SJSA1 (cell line): ENCODE measurements at places on chromosomes 5 and 9.

DNA sequence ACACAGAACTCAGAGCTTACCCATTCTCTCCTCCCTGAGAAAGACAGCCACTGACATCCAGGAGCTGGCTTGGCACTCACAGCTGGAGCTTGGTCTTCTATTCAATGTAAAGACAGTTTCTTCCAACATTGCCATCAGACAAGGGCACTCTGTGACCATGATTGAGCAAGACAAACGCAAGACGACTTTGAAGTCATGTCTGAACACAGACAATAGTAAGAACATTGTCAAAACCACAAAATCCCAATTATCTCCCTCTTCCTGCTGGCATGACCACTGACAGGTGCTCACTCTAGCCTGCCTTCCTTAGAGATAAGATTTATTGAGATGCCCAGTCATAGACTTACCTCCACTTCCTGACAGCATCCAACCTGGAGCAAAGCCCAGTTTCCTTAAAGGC is 328.0 kb downstream of the MSX2 start:
- DNase-seq: no peak

DNA sequence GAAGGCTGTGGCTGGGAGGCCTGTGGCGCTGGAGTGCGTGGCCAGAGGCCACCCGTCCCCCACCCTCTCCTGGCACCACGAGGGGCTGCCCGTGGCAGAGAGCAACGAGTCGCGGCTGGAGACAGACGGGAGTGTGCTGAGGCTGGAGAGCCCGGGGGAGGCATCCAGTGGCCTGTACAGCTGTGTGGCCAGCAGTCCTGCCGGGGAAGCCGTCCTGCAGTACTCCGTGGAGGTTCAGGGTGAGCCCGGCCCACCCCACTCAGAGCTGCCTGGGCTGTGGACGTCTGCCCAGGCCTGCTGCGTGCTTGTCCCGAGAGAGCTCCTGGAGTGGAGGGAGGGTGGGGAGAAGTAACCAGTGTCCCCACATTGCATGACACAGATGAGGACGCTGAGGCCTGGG is 89.2 kb downstream of the HMCN2 start:
- no peak for DNase-seq

DNA sequence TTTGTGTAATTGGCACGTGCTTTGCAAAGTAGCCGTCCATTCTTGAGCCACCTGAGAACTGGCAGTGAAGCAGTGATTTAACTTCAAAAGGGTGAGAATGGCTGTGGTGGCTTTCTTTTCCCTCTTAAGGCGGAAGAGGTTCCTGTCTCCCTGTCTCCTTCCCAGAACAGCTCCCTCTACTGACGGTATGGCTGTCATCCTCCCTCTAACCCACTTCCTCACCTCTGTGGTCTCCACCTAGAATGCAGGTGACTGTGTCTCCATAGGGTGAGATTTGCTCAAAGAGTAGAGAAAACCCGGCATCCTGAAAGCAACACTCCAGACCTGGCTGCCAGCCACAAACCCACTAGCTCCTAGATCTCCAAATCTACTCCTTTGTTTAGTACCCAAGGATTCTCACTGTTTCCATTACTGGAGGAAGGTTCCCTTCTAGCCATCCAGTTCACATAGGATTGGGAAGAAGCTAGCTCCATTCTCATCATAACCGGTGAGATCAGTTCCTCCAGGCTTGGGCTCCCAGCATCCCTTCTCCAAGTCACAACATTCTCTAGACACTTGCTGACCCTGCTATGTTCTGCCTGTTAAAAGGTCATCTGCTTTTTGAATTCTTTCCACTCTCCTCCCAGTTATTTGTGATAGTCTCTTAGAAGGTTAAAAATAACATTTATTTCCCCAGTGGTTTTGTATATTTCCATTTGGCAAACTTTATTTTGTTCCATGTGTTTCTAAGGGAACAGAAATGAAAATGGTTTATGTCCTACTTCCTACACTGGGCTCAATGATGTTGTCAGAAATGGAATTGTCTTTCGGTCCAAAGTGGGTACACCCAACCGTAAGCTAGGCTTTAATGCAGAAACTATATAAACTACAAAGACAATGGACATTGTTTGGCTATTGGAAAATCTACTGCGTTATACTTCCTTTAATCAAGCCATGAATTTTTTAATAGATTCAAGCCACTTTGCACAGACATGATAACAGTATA is 269.4 kb downstream of the CWC27 start:
- DNase-seq: no peak

DNA sequence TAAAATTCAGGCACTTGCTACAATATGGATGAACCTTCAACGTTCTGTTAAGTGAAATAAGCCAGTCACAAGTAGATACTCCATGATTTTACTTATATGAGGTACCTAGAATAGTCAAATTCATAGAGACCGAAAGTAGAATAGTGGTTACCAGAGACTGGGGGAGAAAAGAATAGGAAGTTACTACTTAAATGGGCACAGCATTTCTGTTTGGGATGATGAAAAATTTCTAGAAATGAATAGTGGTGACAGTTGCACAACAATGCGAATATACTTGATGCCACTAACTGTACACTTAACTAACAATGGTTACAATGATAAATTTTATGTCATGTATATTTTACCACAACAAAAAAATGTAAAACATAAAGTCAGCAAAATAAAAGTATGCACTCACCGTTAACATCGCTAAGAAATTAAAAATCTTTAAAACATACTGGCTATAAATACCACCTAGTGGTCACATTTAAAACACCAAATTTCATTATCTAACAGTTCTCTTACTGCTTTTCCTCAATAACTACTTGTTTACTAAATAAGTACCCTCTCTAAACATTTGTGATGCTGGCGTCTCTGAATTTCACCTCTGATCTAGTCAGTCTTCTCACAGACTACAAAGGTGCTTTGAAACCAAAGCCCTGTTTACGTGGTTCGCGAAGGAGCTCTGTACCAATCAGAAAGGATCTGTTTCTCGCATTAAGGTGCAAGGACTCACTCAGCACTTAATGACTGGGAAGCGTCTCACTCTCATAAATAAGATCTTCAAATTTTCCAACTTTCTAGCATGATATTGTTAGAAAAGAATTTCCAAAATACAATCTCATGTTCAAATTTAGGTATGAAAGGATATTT is 22.7 kb downstream of the KIF3A start:
- DNase-seq: no peak

DNA sequence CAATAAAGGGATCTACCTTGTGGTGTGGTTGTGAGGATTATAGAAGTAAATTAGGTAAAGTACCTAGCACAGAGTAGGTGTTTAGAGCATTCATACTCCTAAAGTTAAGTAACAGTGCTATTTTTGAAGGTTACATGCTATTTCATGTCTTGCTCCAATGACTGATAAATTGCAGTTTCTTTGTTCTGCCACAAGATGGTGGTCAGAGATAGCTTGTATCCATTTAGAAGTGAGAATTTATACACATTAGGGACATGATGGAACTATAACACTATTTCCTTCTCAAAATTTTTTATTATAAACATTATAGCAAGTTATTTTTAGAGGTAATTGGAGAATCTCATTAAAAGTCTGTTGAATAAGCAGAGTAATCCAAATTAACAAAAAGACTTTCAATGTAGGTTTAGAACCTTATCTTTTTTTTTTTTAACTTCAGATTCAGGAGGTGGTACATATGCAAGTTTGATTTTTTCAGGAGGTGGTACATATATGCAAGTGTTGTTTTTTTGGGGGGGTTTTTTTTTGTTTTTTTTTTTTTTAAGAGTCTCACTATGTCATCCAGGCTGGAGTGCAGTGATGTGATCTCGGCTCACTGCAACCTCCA is 17.1 kb downstream of the MTREX start:
- DNase-seq: no peak

DNA sequence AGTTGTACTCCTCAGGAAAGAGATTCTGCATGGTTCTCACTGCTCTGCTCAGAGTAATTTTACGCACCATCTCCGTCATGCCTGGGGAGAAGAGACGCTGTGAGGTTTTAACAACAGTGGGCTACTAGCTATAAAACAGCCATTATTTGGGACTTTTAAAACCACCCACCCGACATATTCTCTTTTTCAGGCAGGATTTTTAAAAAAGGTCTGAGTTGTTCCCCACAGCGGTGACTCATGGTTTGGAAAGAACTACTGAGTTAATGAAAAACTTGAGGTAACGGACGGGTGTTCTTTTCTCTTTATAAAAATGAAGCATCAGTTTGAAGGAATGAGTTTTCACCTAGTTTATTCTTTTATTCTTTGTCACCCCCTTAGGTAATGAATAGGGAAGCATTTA is 61.3 kb downstream of the TTLL11 start:
- DNase-seq: no peak

DNA sequence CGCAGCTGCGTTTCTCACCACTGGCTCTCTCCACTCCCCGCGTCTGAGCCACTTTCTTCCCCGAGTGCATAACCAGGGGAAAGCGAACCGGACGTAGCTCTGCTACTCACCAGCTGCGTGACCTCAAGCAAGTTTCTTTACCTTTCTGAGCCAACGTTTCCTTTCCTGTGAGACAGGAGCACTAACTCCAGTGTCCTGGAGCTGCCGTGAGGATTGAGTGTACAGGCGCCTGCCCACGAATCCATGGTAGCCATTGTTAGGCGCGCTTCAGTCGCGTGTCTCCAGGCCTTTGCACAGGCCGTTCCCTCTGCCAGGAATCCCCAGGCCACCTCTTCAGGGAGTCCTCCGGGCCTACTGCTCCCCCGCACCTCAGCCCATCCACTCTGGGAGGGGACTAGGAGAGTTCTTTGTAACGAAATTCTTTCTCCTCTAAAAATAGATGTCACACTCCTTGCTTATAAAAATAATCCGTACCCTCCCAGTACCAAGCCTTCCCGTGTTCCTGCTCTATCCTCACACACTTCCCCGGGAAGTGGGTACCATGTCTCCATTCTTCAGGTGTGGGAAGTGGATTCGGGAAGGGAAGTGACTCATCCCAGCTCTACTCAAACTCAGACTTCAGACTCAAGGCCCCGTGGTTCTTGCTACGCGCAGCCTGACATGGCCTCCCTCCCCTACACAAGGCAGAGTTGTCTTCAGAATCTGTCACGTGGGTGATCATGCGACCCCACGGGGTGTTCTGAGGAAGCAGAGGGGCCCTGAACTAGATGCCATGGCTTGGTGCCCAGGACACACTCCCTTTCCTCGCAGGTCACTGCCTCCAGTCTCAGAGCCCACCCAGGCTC is 16.1 kb upstream of the CRB2 start:
- DNase-seq: no peak

DNA sequence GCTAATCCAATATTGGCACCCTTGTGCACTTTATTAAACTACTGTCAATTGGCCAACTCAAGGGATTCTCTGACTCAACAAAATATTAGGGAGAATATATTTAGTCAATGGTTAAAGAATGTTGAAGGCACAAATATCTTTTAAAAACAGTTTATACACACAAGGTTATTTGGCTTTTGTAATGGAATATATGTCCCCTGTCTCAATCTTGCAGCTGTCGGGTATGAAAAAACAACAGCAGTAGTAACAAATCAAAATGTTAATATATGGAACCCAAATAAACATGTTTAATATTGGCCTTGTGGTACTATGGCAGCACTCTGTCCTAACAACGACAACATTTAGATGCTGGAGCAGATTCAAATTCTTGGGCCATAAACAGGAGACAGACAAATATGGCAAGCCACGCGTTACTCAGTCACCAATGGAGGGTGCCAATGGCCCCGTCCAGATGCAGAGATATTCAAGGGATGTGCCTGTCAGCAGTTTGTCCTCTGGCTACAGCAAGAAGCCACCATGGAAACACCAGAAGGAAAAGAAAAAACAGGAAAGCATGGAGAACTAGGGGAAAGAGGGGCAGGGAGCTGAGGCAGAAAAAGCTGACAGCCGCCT is 342.0 kb downstream of the NDUFS4 start:
- no peak for DNase-seq

DNA sequence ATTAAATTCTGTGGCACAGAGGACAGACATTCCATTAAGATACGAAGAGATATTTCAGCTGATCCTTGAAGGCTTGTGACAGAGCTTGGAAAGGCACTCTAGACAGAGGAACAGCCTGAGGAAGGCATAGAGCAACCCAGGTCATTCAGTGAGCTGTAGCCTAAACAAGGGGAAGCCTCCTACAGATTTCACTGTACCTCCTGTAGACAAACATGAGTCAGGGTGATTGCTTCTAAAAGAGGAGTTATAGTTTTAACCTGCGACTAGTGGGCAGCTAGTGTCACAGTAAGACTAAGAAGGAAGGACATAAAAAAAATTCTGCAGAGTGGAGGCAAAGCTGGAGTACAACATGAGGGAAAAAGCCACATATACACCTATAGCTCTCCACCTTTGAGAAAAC is 43.5 kb upstream of the ANKDD1B start:
- peak; percentile 50 for DNase-seq

DNA sequence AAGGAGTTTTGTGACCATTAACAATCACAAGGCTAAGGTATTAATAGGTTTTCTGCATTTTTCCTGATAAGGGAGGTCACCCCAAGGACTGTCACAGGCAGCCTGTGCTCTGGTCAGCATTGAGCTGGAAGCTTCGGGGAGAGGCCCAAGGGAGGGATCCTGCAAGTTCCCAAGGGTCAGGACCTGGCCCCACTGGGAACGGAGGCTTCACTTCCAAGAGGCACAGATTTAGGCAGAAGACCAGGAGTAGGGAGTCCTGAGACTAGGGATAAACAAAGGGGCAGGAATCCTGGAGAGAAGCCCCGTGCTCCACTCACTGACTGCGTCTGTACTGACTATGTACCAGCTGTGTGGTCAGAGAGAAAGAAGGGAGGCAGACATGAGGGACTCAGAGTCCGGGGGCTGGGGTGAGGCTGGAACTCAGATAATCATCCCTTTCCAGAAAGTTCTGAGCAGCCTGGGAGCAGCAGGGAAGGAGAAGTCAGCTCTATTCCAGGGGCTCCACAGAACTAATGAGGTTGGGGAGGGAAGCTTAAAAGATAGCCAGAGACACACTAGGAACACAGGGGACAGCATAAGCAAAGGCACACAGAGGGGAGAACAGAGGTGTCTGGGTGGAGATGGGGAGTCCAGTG is 37.8 kb downstream of the B4GALT1 start:
- DNase-seq: no peak

DNA sequence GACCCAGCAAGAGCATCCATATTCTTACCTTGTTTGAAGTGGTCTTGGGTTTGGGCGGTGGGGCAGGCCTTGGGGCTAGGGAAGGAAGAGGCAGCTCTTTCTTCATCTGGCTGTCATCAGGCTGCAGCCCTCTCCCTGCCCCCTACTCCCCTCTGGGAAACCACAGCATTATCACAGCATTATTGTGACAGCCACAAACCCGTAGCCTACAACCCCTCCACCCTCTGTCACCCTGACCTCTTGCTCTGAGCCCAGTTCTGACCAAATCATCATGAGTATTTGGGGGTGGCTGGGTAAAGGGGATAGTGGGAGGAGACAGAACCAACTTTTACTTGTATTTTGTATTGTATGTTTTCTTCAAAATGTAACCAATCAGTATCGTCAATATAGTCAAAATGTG is 94.3 kb upstream of the ARRDC3 start:
- no peak for DNase-seq

GRCh38 chr5:123512611-123513461 is 859 bp downstream of the CSNK1G3 start:
- peak; percentile 53 for DNase-seq
